Retinal pigment epithelial cell (primary cell): ENCODE measurements at places on chromosomes 3 and 15.
A peak's percentile ranks its signal among the peaks of the same experiment; 100 is the strongest.

DNA sequence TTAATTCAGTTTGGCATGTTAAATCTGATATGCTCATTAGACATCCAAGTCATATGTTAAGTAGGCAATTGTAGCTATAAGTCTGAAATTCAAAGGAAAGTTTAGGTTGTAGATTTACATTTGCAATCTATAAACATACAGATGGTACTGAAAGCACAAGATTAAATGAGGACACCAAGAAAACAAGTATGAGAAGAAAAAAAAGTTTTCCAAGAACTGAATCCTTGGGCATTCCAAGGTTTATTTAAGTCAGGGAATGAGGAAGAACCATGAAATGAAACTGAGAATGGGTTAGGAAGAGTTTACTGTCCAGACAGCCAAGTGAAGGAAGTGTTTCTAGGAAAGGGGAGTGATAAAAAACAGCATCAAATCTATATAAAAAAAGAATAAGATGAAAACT lies 756.1 kb upstream of the DPPA4 start:
- DNase-seq: no peak

DNA sequence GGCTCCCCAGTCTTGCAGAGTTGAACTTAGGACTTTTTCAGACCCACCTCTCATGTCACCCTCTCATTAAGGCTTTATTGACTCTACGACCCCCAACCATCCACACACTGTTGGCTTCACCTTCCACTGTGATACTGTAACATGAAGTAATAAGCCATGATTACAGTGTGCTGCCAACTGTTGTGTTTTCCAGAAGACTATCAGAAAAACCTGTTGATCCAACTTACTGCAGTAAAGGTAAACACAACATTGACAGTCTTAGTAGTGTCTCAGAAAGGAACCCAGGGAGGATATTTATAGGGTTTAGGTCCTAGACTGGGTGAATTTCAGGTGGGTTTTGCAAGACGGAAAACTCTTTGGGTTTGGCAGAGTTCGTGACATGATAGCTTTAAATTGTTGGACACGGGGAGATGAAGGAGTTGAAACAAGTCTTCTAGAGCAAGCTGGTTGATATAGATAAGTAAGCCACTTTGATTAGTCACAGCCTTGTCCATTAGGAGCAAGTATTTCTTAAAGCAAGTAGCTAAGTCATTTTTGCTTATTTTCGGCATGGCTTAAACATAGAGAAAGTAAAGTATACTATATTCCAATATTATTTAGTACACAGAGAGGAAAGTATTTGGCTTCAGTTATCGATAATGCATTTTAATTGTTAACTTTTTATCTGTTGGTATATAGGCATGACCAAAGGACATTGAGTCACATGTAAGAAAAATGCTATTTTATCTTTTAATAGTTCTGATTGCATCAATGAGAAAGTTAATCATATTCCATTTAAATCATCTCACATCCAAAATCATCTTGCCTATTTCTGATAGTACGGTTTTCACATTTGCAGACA lies 2.4 kb upstream of the COL6A5 start:
- DNase-seq: no peak

GRCh38 chr3:187725653-187726370 lies 19.5 kb downstream of the BCL6 start:
- no peak for DNase-seq

DNA sequence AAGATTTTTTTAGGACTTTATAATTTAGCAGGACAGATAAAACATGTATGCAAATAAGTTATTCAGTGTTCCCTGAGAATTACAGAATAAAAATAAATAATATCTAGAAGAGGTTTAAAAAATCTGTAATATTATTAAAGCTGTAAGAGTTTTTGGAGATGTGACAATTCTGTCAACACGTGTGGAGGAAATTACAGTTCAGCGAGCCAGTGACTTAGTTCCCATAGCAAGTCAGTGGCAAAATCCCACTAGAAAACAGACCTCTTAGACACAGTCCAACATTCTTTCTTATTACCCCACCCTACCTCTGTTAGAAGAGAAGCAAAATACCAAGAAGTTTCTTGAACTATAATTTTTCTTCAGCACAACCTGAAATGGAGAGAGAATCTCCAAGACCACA lies 16.2 kb upstream of the DENND6A start:
- no peak for DNase-seq

- no peak for DNase-seq
These were observed 61.5 kb upstream of the GRM7 start for GRCh38 chr3:6799264-6799915.

- no peak for DNase-seq
These were observed 229.2 kb downstream of the RYR3 start for GRCh38 chr15:33539825-33540573.

DNA sequence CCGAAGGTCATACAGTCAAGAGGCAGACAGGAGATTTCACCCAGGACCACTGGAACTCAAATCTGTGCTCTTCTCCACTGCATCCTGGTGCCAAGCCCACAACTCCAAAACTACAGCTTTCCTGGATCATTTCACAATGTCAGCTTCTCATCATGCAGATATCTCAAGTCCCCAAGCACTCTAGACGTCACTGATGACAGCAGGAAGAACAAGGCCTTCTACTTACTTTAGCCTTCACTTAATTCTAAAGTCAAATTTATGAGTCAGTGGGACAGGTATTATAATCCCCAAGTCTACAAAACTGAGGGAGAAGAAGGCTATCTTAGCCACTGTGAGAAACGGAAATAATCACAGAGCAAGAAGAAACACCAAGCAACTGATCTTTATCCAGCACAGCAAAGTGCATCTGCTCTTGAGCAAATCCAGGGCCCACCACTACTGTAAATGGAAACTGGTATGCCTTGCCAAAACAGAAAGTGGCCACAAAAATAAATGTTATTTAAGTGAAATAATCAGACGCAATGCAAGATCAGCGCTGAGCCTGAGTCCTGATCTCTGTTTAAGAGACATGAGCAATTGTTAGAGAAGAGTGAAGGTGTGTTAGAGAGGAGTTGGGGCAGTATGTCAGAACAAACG lies 928 bp downstream of the RAD18 start:
- no peak for DNase-seq

GRCh38 chr15:28919201-28919635 lies 33.4 kb downstream of the APBA2 start:
- DNase-seq: no peak

DNA sequence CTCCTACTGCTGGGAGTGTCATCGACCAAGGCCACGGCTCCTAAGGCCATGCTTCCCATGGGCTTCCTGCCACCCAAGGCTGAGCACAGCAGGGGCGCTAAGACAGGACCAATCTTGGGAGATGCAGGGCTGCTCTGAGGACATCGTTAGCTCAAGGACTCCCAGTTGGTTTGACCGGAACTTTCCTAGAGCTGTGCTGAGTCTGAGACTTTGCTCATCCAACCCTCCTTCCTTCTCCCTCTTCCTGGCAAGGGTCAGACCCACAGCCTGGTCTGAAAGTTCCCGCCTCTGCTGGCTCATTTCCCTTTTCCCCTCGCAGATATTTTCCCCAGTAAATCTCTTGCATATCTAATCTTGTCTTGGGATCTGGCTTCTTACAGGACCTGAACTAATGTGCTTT lies 57.2 kb downstream of the EPHB3 start:
- no peak for DNase-seq

- DNase-seq: no peak
These were observed 116.1 kb downstream of the ANP32A start for GRCh38 chr15:68704496-68705021.

- DNase-seq: peak; percentile 32
These were observed 68.9 kb downstream of the MINDY2 start for GRCh38 chr15:58840048-58840447.

GRCh38 chr3:7865611-7866010 lies 636.0 kb upstream of the LMCD1 start:
- no peak for DNase-seq

- DNase-seq: no peak
These were observed 1322.7 kb upstream of the ALCAM start for GRCh38 chr3:104044002-104044401.

- no peak for DNase-seq
These were observed 242.9 kb downstream of the FHIT start for GRCh38 chr3:61008153-61008997.

- DNase-seq: no peak
These were observed 31.2 kb downstream of the SLC25A36 start for GRCh38 chr3:140972833-140973232.

DNA sequence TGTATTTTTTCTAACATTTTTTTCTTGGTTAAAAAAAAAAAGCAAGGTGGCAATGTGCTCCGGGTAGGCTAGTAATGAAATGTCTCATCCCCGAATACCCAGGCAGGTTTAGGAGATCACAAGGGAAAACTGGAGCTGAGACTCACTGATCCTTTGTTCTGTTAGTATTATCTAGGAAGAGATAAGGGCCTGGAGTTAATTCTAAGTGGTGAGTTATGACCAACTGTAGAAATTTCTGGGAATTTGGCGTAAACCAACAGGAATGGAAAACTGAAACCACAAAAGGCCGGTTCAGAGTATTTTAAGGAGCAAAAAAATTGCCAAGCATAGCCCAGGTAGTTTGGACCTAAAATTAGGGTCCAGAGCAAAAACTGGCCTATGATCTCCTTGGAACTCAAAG lies 12.4 kb downstream of the PPM1M start:
- no peak for DNase-seq

GRCh38 chr3:107661447-107662123 lies 138.8 kb downstream of the BBX start:
- DNase-seq: no peak

- DNase-seq: no peak
These were observed 87.9 kb downstream of the CHST2 start for GRCh38 chr3:143207338-143207961.

DNA sequence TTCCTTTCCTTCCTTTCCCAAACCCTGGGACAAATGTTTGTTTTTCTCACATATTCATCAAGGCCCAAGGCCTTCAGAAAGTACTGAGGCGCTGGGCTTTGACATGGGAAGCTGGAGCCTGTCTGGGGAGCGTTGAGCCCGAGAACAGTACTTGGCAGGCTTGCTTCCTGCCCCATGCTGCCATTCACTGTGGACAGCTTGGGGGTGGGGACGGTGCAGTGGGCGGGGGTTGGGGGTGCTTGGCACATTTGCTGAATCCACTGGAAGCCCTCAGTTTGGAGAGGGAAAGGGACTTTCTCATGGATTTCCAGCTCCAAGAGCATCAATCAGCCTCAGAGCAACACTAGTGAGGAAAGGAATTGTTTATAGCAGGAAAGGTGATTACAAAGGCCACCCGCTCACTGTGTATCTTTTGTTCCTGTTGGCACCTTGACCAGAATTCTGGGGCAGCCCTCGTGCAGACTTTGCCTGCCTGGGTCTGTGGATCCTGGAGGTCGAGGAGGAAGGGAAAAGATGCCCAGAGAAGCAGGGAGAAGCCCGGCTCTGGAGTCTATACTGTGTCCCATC lies 199.8 kb upstream of the RGMA start:
- DNase-seq: no peak

DNA sequence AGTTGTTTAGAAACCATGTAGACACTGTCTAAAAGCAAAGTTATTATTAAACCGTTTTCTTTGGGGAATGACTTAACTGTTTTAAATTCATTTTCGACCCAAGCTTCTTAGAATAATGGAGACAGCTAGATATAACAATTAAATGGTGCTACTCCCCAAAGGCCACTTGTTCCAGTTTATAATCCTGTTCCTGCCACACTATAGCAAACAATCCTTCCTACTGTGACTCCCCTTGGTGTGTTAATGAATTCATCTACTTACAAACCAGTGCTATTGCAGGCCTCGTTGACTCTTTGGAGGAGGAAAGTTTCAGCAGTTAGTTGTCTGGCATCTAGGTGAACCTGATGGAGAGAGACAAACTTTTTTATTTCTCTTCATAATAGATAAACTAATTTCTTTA lies 25.2 kb upstream of the CLSTN2 start:
- no peak for DNase-seq
